Osteoblast (primary cell): ENCODE measurements at places on chromosomes 13 and 19. TPM values are rescaled to one million over a fixed set of nuclear protein-coding genes. Genes with fewer than 3 reads are reported as not detected.
A peak's percentile ranks its signal among the peaks of the same experiment; 100 is the strongest.

Gene ELANE
- total RNA-seq: 0.36 and 0.59 TPM in 2 replicates

DNA sequence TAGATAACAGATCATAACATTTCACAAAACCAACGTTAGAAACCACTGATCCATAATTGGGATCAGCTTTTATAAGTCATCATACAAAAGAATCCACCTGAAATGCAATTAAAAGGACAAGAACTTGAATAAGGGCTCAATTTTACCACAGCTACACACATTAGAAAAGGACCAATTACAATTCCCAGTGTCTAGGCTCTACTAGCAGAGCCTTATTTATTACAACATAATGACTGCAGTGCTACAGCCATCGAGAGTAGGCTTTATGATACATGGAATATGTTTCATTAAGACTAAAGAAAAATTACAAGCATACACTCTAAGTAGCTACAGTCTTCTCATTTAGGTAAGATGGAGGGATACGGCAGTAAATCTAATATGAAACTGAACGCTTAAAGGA is 2.9 kb downstream of the RBM26 start:
- DNase-seq: peak; percentile 73

DNA sequence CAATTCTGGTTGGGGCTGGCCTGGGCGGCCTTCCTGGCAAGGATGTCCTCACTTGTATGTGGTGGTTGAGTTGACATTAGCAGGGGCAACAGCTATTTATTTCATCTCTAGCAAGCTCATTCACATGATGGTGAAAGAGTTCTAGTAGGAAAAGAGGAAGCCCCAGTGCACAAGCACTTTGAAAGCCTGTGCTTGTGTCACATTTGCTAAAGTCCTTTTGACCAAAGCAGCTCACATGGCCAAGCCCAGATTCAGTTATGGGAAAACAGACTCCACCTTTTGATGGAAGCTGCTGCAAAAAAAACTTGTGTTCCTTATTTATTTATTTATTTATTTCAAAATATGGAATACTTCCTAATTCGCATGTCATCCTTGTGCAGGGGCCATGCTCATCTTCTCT is 17.2 kb downstream of the GTF2F2 start:
- DNase-seq: no peak

GRCh38 chr13:85142351-85142927 is 656.8 kb downstream of the SLITRK6 start:
- DNase-seq: no peak

Gene VSTM1
- not detected in 2 replicates for total RNA-seq

Gene USHBP1
- not detected in 2 replicates for total RNA-seq

GRCh38 chr19:2488405-2488941 is 12.5 kb downstream of the GADD45B start:
- DNase-seq: no peak

DNA sequence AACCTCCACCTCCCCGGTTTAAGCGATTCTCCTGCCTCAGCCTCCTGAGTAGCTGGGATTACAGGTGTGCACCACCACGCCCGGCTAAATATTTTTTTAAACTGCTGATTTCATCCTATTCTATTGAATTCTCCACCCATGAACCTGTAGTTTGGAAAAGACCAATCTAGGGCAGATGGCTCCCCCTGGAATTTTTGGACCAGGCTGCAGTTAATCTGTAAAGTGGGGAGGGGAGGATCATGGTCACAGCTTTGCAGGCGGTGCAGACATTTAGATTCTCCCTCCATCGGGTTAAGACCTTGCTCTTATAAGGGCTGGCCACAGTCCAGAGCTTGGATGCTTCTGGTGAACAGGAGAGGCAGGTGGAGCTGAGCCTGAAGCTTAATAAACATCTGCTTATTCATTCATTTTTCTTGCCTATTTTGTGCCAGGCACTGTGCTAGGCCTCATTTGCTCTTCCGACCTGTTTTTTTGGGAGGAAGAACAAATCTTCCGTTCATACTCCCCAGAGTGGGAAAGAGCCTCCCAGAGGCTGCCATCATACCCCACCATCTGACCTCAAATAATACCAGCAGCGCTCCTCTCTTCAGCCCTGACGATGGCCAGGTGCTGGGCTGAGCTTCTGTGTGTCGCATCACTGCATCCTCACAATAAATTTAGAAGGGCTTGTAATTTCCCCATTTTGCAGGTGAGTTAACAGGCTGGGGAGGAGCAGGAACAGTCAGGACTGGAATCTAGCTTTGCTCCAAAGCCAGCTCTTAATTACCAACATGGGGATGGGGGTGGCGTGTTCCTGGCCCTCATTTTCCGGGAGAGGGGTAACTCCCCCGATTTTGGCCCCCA is 902 bp upstream of the CCDC106 start:
- DNase-seq: peak; percentile 90

Gene TFDP1
- total RNA-seq: 48.6 and 56.8 TPM in 2 replicates

DNA sequence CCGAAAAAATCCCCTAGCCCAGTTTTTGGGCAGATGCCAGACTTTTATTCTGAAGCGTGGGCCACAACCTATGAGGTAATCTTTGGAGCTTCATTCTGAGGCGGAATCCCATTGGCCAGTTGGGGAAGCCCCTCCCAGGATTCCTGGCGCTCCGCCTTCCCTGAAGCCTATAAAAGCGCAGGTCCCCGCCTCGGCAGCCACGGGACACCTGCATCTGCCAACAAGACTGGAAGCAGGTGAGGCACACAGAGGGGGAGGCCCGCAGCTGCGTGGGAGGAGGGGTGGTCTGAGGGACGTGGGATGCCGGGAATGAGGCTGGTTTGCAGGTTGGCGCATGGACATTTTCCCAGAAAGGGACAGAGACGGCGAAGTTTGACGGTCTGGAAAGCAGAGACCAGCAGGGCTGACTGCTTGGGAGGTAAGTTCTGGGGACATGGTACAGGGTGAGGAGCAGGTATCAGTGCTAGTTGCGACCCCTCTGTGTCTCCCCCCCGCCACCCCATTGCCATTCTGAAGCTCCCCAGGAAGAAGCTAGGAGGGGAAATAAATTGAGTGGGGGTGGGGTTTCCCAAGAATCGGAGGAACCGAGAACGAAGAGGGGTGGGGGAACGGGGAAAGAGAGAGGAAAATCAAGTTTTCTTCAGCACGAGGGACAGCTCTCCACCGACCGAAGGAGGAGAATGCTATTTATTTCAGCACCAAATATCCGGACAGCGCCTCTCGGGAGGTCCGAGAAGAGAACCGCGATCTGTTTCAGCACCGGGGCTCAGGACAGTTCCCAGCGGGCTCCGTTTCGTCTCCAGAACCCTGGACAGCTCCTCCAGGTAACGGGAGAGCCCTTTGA is 22.4 kb upstream of the FEM1A start:
- peak; percentile 95 for DNase-seq

Gene ZNF433
- 4.1 and 5.1 TPM in 2 replicates for total RNA-seq

Gene ZNF112
- 6.5 and 7.7 TPM in 2 replicates for total RNA-seq

DNA sequence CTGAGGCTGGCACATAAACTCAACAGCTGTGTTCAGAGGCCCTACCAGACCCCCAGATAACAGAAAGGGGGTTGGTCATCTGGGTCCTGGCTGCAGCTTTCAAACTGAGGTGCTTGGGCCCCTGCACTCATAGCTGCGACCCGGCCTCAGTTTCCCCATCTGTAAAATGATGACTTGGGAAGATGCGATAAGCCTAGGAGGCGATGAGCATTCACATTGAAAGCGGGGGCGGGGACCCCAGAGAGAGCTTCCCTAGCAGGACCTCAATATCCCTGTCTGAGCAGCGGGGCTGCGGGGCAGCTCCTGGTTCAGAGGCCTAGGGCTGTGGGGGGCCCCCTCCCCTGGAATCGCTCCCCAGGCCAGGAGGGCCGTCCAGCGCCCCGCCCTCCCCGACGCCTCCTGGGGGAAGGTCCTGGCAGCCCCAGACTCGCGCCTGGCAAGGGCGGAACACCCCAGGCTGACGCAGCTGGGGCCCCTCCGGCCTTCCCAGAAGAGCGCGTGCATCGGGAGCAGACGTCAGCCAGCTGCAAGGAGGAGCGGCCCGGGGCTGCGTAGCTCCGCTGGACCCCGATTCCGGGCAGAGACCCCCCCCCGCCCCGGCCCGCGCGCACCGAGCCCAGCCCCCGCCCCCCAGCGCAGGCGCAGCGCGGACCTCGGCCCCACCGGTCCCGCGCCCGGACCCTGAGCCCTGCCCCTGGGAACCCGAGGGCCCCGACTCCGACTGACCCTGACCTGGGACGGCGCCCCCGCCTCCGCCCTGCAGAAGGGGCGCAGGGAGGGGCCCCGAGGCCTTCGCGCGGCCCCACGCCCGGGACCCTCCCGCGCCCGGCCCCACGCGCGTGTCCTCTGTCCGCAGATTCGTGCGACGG is 3.5 kb downstream of the FSTL3 start:
- peak; percentile 99 for DNase-seq

DNA sequence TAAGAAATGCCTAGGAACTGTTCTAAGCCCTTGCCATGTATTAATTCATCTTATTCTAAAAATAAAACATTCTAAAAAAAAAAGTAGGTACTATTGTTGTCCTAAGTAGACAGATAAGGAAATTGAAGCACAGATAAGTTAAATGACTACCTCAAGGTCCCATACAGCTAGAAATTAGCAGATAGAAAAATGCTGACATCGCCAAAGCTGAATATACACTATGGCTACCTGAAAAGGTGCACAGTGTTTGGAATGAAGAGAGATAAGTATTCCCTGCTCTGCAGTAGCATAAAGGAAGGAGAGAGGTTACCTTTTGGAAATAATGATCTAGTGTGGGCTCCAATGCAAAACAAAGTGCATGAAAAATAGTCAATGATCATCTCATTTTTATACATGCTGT is 65.3 kb downstream of the DCT start:
- DNase-seq: no peak

Gene S1PR4
- total RNA-seq: not detected in 2 replicates

Gene IGFL2
- not detected in 2 replicates for total RNA-seq

DNA sequence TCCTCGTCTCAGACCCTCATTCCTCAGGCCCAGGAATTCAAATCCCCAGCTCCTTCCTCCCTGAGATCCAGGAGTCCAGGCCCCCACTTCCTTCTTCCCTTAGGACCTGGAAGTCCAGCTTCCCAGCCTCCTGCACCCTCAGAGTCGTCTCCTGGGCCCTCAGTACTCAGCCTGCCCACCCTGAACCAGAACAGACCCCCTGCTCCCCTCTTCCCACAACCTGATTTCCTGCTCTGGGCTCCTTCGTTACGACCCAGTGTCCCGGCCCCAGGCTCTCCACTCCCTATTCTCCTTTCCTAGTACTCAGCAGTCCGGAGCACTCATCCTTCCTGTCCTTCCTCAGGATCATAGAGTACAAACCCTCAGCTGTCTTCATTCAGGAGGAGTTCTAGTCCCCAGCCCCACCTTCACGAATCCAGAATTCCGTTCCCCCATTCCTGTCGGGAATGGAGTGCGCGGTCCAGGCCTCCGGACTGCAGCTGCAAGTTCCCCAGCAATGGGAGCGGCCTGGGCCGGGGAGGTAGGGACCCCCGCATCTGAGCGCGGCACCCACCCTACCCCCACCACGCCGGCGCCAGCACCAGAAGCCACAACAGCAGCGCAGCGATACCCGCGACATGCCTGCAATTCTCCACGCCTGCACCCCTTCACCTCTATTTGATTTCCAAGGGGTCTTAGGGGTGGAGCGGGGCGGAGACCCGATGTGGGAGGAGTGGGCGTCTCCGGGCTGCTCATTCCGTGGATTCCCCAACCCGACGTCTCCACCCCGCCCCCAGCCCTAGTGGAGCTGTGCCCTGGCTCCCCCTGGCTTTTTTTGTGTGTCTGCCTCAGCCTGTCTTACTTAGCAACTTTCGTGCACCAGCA is 12.7 kb downstream of the EGLN2 start:
- DNase-seq: peak; percentile 25
